ENCODE measurements at places on chromosomes 16 and 17.
A peak's percentile ranks its signal among the peaks of the same experiment; 100 is the strongest.

DNA sequence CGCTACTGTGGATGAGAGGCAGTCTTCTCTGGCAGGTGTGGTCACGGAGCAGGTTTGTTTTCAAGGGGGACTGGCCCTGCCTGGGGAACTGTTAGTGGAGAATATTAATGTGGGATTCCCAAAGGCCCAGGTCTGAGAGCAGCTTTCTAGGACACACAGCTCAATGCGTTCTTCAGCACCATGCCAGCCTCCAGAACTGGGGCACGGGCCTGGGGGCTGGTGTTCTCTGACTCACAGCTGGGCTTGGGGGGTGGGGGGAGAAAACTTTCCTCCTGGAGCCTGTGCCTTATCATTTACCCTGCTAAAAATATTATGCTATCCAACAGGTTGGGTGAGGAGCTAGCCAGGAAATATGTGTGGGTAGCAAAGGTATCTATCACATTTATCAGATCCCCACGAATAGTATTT is 13.5 kb upstream of the LHX1 start:
- DNase-seq = no peak

GRCh38 chr16:17437127-17437720 is 33.5 kb downstream of the XYLT1 start:
- DNase-seq = peak; percentile 72

- no peak for DNase-seq
Observed at GRCh38 chr16:68397710-68398201, 50.6 kb downstream of the SMPD3 start.

DNA sequence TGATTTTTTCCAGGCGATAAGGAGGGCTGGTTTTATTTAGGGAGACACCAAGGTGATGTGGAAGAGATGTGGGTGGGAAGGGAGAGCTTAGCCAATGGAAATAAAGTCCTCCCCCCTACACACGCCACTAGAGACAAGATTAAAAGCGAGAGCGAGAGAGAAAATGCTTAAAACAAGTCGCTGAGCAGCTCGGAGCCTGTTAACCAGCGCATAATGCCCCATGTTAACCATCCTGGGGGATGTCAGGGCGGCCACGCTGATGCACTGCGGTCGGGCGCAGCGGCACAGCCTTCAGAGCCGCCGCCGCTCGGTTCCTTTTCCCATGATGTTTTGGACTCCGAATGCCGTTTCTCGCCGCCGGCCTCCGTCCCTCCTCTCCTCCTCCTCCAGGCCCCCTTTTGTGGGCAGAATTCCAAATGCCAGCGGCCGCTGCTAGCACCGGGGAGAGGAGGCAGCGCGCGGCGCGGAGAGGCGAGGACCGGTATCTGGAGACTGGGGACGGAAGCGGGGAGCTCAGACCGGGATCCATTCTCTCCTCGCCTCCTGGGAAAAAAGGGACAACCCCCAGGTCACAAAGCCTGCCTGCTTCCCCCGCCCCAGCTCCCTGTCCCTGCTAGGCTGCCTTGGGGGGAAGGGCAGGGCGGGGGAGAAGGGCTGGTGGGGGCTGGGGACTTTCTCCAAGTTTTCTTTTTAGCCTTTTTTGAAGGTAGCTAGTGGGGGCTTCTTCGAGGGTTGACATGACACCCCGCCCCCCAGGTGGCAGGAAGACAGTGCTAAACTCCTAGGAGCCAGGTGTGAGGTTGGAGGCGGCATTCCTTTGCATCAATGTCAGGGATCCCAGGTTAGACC is 98.1 kb upstream of the CCL2 start:
- DNase-seq = no peak

- no peak for DNase-seq
Observed at GRCh38 chr16:57764341-57765159, 29.0 kb downstream of the KATNB1 start.

All from thyroid gland (tissue), 4 donors.